ENCODE measurements at places on chromosomes 2 and 18.

GRCh38 chr2:196101325-196101991 lies 32.8 kb upstream of the DNAH7 start:
- DNase-seq, result no peak

GRCh38 chr18:44280479-44280878 lies 400.2 kb upstream of the SETBP1 start:
- DNase-seq, result no peak

DNA sequence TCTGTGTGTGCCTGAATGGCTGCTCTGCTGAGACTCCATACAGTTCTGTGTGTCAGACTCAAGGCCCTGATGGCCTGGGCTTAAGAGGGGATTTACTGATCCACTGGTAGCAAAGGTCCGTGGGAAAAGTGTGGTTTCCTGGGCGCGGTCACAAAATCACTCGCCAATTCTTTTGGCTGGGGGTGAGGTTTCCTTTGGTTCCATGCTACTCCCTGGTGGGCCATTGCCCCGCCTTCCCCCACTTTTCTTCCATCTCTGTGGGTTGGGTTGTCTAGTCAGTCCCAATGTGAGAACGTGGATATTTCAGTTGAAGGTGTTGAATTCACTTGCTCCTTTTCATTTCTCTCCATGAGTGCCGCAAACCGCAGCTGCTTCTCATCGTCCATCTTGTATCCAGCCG lies 162.7 kb upstream of the NRXN1 start:
- DNase-seq, result no peak

GRCh38 chr18:70292628-70293027 lies 3.8 kb downstream of the SOCS6 start:
- no peak for DNase-seq

DNA sequence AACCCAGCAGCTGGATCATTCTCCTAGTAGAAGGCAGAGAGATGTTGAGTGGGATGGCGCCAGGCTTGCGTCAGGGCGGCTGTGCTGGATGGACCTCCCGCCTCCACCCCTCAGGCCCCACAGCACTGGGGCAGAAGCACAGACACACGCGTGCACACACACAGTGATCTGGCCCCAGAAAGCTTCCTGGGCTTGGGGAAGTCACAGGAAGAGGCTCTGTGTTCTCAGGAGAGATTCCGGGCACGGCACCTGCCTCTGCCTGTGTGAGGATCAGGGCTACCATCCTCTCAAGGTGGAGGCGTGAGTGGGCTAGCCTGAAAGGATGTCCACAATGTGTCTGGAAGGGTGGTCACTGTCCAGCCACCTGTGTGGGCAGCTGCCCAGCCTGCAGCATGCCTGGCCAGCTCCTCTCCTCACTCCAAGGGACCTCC lies 229.8 kb upstream of the HS6ST1 start:
- DNase-seq, result no peak

- no peak for DNase-seq
These were observed 3.0 kb upstream of the CD8A start for GRCh38 chr2:86793752-86794151.

DNA sequence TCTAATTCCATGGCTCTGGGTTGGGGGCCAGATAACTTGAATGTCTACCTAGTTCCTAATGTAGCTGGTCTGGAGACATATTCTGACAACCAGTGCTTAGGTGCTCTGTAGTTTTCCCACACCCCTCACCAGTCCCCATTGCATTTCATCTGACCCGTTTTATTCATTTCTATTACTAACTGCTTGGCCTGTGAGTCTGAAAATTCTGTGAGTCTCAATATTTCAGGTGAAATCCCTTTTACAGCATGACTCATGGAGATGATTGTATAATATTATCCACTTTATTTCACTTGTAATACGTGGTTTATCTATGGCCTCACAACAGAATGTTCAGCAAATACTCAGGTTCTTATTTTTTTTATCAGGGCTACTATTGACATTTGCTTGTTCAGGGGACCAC lies 103.7 kb upstream of the UGP2 start:
- no peak for DNase-seq
